CD4-positive, alpha-beta T cell treated with Interleukin-2 at 100 ng/mL for 4 hours (primary cell): ENCODE measurements at places on chromosomes 4 and X.

- no peak for DNase-seq
Measured at GRCh38 chr4:75679876-75680575, 6.8 kb upstream of the G3BP2 start.

- DNase-seq, result no peak
Measured at GRCh38 chrX:9466124-9466495, 1.3 kb downstream of the TBL1X start.

DNA sequence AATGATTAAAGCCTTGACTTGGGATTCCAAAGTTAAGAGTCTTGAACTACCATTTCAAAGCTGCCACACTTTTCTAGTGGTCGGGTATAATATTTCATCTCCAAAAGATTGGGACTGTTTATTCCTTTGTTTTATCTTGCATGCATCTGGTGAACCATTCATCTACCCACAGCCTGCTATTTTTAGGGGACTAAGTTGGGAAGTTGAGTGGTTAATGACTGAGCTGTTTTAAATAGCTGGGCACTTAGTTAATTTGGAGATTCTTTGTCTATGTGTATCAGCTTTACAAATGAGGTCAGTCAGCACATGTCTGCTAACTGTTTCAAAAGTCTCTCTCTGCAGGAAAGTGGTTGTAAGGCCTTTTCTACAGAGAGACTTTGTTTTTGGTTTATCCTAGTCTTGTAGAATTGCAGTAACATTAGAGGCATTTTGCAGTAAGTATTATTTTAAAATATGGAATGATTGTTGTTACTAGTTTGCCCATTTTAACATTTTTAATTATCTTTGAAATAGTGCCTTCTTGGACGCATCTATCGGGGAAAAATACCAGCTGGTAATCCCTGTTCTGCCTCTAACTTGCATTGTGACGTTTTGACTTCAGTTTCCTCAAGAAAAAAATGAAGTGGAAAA, 8.2 kb downstream of the BMP2K start:
- no peak for DNase-seq

DNA sequence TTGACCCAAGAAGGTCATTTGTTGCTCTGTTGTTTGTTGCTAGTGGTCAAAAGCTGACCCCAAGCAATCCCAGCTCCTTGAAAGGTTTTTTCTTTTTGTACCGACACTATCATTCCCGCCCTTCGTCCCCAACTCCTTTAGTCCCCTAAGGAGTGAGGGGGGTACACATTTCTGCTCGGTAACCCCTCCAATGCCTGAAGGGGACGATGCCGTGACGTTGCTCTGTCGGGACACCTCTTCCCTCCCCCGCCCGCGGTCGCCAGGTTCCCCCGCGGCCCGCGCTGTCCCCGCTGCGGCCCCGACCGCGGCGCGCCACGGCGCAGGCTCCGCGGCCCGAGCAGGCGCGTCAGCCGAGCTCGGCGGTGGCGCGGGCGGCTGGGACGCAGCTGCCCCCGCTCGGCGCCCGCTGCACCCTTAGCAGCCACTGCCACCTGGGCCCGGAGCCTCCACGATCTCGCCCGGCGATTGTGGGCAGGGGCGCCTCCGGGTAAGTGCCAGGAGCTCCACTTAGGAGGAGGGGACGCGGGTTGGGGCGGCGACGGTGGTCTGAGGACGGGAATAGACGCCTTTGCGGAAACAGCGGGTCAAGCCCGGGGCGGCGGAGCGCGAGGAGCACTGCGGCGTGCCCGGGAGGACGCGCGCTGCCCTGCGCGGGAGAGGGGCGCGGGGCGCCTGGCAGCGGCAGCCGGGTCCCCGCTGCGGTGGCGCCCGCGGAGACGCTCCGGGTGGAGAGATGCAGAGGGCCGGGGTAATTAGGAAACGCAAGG, at the start of gene GLRB:
GLRB (plus strand) TSS at position 340 of the 767 bp plus-strand sequence. CDS start 1,875 bp downstream, outside the sequence.
- no peak for DNase-seq

DNA sequence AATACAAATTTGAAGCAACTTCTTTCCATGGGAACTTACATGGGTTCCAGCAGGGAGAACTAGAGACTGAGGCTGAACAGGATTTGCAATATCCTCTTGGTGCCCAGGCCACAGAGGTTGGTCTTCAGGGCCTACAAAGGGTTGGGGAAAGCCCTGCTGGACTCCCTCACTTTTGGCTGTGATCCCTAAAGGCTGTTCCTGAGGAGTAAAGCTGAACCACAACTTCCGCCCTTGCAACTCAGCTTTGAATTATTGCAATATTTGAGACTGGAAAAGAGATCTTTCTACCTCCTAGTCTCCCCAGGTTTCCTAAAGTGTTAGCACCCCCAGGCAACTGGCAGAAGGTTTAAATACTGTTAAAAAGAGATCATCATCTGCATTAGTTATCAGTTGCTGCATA, 26.9 kb downstream of the DCHS2 start:
- no peak for DNase-seq

DNA sequence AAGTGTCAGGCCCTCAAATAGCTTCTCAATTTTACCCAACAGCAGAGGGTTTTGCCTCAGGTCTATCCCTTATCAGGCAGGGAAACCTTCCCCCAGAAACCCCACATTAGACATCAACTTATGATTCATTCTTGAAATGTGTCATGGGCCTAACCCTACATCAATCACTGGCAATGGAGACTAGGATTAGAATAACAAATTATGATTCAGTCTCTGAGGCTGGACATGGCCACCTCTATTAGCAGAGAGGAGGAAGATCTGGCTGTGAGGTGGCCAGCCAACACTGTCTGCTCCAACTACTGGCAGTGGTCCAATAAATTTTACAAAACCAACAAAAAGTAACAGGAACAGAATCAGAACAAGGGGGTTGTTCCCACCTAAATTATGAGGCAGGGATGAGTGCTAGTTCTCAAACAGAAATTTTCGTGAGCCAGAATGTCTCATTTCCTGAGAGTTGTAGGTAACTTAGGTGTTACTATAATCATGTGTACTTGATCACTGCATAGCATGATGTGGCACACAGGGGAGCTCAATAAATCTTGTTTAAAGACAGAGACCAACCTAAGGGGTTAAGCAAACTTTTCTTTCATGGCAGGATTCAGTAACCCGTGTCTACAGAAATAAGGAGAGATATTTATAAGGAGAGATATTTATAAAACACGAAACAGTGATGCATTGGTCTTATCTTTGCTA, 126.8 kb downstream of the NFKB1 start:
- DNase-seq, result peak; percentile 71

DNA sequence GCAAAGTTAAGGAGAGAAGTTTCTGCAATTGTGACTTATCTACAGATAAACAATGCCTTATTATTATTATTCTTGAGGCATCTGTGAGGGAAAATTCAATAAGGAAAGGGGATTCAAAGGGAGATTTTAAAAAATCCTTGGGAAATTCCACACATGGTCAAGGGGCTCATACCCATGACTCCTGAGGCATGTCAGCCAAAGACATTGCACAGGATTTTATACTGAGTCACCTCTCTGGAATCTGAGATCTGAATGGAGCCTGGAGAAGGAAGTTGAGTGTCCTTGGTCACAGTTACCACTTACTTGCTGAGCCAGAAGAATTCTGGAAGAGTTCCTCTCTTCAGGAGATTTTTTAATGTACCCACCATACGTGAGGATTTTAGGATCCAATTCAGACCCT, 14.4 kb upstream of the CXCL8 start:
- no peak for DNase-seq

DNA sequence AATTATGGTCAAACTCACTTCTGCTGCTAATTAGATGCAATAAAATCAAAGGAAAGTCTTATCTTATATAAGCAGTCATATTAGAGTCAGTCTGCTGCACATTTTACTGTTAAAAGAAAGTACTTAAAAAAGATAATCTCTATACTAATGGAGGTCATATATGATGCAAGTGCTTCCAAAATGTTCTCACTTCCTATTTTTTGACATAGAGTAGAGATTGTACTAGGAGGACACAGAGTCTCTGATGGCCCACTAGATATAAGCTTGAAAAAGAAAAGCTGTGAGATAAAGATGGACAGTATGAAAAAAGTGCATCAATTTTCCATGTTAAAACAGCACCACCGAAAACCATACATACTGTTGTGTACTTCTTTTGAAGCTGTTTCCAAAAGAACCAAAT, 196.9 kb downstream of the KLHL13 start:
- DNase-seq, result no peak

DNA sequence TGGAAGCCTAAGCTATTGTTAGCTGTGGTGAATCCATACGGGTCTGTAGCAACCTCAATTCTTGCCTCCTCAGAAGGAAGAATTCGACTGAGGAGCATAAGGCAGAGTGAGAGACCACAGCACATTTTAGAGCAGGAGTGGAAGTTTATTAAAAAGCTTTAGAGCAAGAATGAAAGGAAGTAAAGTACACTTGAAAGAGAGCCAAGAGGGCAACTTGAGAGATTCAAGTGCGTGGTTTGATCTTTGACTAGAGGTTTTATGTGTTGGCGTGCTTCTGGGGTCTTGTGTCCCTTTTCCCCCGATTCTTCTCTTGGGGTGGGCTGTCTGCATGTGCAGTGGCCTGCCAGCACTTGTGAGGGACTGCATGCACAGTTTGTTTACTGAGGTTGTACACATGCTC, 880.6 kb upstream of the INTU start:
- no peak for DNase-seq

GRCh38 chr4:76585897-76586360, 150.9 kb downstream of the SHROOM3 start:
- DNase-seq, result no peak

DNA sequence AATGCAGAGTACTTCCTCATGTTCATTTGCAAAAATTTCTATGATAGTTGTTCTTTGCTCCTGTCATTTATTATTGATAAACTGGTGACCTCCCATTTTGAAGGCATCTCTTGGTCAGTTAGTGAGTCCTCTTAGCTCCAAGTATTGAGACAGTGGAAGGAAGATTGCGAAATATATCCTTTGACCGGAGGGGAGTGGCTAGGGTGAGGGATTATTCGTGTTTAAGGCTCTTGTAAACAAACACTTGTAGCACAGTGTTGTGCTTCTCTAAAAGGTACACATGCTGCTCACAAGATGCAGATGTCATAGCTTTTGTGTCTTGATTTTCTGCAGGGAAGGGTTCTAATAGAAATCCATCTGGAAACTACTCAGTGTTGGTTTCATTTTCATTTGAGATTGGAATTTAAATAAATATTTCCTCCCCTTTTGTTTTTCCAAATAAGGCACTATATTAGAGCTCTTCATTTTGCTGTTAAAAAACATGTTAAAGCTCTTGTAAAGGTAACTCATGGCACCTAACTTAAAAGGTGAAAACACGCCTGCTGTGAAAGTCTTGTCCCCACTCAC, 21.8 kb downstream of the TXLNG start:
- DNase-seq, result no peak

DNA sequence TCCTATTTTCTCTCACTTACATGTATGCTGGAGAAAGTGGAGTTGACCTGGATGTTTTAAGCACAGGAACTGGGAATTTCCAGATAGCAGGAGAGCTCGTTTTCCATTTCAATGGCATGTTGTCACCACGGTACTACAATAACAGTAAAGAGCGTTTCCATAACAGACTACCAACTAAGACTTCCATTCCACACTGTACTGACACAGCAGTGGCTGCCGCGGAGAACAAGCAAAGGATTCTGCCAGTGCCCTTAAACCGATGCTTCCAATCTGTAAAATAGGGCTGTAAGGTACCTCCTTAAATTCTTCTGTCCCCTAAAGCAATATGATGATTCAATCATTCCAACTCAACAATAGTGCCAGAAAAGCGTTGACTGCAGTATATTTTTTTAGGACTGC, 143.9 kb downstream of the KLHL13 start:
- DNase-seq, result no peak

DNA sequence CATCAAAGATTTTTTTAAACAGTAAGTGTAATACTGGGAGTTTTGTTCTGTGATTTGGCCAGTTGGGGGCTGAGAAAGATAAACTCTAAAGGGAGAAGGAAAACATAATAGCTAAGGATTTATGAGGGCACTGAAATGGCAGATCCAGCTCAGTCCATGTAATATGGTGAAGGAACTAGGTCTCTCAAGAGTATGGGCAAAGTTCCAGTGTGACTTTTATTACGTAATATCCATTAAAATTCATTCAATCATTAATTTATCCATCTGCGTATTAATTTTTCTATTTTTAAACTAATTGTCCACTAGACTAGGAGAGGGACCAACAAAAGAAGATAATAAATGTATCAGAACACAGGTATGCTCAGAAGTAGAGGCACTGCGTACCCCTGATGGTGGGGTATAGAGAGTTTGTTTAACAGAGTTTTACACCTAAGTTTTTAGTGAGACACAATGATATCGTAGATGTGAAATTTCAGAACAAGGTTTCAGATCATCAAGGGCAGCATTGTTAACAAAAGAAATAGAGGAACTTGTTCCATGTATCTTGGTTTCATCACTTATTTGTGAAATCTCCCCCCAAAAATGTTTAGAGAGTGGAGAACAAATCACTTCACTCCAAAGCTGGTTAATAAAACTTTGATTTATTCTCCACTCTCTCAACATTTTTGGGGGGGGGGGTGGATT, 351.1 kb downstream of the GRXCR1 start:
- no peak for DNase-seq

- DNase-seq, result no peak
Measured at GRCh38 chrX:37349221-37350033, at the start of gene PRRG1. PRRG1 (plus strand) TSS chrX:37349364; CDS start chrX:37406250, 56,886 bp downstream.

DNA sequence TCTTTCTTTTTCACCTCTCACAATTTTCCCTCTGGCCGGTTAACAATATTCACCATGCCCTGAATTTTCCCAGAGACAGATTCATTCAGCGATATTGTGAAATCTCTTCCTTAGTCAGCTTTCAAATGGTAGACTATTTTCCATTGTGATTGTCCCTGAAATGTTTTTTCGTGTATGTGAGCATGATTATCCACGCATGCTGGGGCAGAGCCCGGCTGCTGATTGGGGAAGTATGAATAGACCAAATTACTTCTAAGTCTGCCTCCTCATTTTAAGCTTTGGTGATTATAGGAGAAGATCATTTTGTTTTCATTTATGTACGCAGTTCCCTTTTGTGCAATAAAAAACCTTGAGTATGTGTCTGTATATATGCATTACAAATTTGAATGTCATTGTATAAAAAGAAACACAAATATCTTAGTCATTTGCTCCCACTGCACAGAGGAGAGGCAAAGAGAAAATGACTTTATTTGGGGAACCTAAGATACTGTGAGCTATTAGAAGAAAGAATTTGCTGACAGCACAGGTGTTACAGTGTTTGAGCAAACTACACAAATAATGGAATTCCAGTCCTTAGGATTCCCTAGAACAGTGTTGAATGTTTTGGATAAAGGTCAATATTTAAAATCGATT, 11.3 kb downstream of the DTHD1 start:
- no peak for DNase-seq

DNA sequence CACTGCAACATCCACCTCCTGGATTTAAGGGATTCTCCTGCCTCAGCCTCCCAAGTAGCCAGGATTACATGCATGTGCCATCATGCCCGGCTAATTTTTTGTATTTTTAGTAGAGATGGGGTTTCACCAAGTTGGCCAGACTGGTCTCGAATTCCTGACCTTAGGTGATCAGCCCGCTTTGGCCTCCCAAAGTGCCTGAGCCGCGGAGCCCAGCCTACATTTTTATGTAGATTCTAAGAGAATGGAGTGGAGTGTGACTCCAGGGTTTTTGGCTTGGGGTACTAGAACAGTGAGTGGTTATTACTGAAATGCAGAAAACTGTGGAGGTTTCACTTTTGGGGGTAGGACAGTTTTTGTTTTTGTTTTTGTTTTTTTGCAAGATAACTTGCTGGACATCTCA, 806.0 kb downstream of the ADGRL3 start:
- DNase-seq, result no peak

GRCh38 chr4:81454948-81455347, 16.8 kb downstream of the RASGEF1B start:
- no peak for DNase-seq

- DNase-seq, result no peak
Measured at GRCh38 chr4:109574931-109575804, 15.1 kb downstream of the MCUB start.

- no peak for DNase-seq
Measured at GRCh38 chr4:55949482-55949802, 697 bp downstream of the CEP135 start.

- no peak for DNase-seq
Measured at GRCh38 chr4:90580326-90580725, 453.1 kb downstream of the CCSER1 start.
